ENCODE measurements at places on chromosomes 7 and 10. TPM values are rescaled to one million over a fixed set of nuclear protein-coding genes. Genes with fewer than 3 reads are reported as not detected.

DNA sequence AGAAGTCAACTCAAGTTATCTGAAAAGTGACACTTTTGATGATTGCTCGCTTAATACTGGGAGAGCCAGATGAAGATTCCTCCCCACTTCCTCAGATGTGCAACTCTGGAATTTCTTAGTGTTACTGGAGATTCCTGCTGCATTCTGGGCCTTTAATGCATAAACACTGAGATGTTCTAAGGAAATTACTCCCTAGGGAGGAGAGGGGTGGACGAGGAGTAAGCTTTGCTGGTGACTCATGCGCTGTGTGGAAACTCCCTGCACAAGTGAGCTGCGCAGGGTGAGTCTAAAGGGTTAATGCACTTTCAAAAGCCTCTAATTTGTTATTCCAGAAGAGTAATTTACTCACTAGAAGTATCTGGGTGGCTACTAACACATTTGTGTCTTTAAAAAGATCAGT is 46.3 kb downstream of the EGFR start:
- peaks cover 56% of the 10 kb centered on the region for H3K4me1 ChIP-seq
- no peaks in the 10 kb centered on the region for H3K36me3 ChIP-seq
- H3K27me3 ChIP-seq: no peaks in the 10 kb centered on the region
- peak; percentile 95 for DNase-seq

DNA sequence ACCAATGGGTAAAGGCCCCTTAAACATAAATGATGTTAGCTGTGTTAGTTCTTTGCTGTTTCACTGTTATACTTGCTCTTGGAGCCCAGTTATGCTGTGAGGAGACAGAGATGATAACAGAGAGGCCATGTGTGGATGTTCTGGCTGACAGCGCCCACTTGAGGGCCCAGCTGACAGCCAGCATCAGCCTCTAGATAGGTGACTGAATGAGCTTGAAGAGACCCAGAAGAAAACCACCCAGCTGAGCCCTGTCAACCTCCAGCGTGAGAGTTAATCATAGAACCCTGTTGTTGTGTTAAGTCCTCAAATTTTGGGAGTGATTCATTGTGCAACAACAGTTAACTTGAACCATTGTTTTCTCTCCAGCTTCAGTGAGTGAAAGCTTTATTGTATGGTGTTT is 91.7 kb downstream of the GLRX3 start:
- H3K27ac ChIP-seq: no peak overlapping the region
- no peaks in the 10 kb centered on the region for H3K36me3 ChIP-seq
- no peak for DNase-seq

DNA sequence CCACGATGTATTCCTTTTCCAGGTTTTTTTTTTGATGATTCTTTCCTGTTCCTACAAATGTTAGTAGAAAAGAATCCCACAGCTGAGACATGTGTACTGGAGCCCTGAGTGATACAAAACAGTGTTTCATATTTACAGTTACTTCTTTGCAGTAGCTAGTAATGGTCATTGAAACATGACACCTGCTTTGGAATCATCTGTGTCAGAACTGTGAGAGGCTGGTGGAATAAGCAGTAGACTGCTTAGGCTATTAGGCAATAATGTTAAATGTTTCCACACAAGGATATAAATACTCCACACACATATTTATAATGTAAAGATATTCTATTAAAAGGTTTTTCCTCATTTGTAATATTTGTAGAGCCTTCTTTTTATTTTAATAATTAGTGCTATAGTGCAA is 394.0 kb downstream of the THSD7A start:
- H3K36me3 ChIP-seq: no peaks in the 10 kb centered on the region
- H3K27me3 ChIP-seq: no peaks in the 10 kb centered on the region
- no peak overlapping the region for H3K27ac ChIP-seq

DNA sequence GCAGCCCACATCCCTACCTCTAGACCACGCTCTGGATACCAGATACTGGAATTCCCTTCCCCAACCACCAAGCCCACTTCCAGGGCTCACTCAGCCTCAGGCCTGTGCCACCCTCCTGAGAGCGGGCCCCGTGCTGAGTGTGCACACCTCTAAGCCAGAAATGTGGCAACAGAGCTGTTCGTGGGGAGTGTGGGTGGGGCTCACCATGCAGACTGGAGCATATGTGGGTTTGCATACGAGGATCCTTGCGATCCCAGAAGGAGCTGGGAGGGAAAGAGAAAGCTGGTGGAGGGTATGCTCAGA is 13.0 kb upstream of the LIMK1 start:
- no peak overlapping the region for H3K27ac ChIP-seq
- H3K4me1 ChIP-seq: no peaks in the 10 kb centered on the region
- H3K27me3 ChIP-seq: no peaks in the 10 kb centered on the region
- no peaks in the 10 kb centered on the region for H3K36me3 ChIP-seq
- DNase-seq: no peak

DNA sequence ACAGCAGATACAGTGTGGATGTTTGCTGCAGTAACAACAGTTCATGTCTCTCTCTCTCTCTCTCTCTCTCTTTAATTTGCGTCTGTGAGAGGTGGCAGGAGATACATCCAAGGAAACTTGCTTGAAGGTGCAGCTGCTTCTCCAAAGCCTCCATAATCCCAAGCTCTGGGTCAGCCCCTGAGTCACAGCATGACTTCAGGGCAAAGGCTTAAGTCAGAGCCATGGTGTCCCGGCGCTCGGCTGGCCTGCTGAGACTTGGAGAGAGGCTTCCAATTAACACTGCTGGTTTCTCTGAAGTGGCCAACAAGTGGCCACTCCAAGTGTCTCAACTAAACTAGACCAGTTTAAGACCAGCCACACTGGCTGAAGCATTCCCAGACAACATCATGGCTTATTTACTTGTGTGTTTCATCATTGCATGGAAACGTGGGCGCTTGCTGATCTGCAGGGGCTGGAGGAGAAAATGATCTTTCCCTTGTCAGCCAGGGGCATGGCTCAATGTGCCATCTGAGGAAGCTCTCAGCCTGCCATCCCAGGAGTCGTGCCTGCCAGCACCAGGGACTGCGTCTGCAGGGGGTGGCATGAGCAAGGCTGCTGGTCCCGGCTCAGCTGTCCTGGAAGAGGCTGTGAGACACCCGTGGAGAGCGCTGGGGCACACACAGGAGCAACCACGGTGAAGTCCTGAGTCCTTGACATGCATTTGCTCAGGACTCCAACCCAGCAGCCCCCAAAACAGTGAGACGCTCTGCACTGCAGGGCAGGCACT is 254.2 kb downstream of the COBL start:
- no peaks in the 10 kb centered on the region for H3K4me1 ChIP-seq
- no peaks in the 10 kb centered on the region for H3K36me3 ChIP-seq
- no peak for DNase-seq
- H3K4me3 ChIP-seq: no peak overlapping the region

DNA sequence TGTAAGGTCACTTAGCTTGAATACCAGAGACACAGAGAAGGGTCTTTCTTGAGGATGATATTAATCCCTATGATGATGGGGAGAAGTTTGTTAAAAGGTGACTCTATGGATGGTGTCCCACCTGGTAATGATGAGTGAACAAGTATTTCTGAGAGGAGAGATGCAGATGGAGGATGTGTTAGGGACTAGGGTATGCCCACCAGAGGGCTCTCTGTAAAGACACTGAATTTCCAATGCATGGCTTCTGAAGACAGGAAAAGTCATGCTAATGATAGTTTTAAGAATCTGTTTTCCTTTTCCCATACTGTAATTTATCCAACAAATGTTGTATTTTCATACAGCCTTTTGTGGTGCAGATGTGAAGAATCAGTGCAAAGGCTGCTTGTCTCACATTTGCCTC is 1250.9 kb upstream of the CELF2 start:
- H3K4me3 ChIP-seq: no peak overlapping the region
- peaks cover 16% of the 10 kb centered on the region for H3K4me1 ChIP-seq
- no peak for DNase-seq
- H3K27me3 ChIP-seq: no peaks in the 10 kb centered on the region
- no peak overlapping the region for H3K27ac ChIP-seq

DNA sequence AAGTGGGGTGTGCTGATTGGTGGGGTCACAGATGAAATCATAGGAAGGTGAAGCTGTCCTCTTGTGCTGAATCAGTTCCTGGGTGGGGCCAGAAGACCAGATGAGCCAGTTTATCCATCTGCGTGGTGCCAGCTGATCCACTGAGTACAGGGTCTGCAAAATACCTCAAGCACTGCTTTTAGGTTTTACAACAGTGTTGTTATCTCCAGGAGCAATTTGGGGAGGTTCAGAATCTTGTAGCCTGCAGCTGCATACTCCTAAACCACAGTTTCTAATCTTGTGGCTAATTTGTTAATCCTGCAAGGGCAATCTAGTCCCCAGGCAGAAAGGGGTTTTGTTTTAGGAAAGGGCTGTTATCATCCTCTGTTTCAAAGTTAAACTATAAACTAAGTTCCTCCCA is 17.0 kb upstream of the IFRD1 start:
- no peaks in the 10 kb centered on the region for H3K36me3 ChIP-seq
- H3K4me1 ChIP-seq: peaks cover 18% of the 10 kb centered on the region
- H3K27me3 ChIP-seq: no peaks in the 10 kb centered on the region
- no peak overlapping the region for H3K27ac ChIP-seq
- DNase-seq: no peak
- H3K4me3 ChIP-seq: no peak overlapping the region

GRCh38 chr10:17787087-17787961 is 21.8 kb upstream of the MRC1 start:
- peak overlapping the region; percentile 87 for H3K27ac ChIP-seq
- H3K4me1 ChIP-seq: peaks cover 42% of the 10 kb centered on the region
- H3K36me3 ChIP-seq: no peaks in the 10 kb centered on the region
- H3K27me3 ChIP-seq: no peaks in the 10 kb centered on the region
- peak; percentile 97 for DNase-seq

GRCh38 chr10:75487087-75487754 is 55.8 kb downstream of the LRMDA start:
- peaks cover 5% of the 10 kb centered on the region for H3K27me3 ChIP-seq
- no peaks in the 10 kb centered on the region for H3K36me3 ChIP-seq
- H3K27ac ChIP-seq: no peak overlapping the region
- no peak overlapping the region for H3K4me3 ChIP-seq

The PGAM2 gene
- 0.70 TPM for total RNA-seq

The GIMAP8 gene
- total RNA-seq: not detected

The FLNC gene
- 364 TPM for total RNA-seq

The MRLN gene
- total RNA-seq: not detected

The ANXA11 gene
- total RNA-seq: 102 TPM

Measured in astrocyte (in vitro differentiated cells and primary cell).